NCI-H1105 treated with DMSO at 0.1 percent for 48 hours (cell line): ENCODE measurements at places on chromosomes 7 and 10.
A peak's percentile ranks its signal among the peaks of the same experiment; 100 is the strongest.

DNA sequence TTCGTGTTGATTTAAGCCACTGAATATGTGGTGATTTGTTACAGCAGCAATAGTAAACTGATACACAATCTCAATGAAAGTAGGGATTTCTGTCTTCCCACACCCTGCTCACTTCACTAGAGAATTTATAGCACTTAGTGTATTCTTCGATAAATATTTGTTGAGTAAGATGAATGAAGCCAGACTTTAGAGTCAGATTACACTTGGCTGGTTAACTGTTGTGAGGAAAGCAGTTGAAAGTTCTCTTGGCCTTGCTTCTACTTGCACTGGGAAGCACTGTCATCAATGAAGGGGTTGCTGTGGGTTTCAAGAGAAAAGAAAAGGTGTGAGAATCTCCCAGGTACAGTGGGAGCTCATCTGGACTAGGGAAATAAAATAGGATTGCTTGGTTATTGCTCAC, 82.1 kb upstream of the IGFBP3 start:
- no peak for DNase-seq

DNA sequence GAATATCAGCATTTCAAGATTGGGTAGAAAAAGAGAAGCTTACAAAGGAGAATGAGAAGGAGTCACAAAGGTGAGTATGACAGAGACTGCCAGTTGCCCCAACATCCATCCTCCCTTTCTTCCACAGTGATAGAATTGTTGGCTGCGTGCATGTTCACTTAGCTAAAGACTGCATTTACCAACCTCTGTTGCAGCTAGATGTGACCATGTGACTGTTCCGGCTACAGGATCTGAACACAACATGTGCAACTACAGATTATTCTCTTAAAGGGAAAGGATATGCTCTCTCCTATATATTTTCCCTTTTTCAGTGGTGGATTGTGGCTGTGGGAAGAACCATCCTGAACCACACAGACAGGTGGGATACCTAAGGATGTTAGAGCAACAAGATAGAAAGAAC, 60.5 kb upstream of the ZNRF2 start:
- no peak for DNase-seq

- no peak for DNase-seq
These were observed 19.0 kb upstream of the CPN1 start for GRCh38 chr10:100100651-100101184.

DNA sequence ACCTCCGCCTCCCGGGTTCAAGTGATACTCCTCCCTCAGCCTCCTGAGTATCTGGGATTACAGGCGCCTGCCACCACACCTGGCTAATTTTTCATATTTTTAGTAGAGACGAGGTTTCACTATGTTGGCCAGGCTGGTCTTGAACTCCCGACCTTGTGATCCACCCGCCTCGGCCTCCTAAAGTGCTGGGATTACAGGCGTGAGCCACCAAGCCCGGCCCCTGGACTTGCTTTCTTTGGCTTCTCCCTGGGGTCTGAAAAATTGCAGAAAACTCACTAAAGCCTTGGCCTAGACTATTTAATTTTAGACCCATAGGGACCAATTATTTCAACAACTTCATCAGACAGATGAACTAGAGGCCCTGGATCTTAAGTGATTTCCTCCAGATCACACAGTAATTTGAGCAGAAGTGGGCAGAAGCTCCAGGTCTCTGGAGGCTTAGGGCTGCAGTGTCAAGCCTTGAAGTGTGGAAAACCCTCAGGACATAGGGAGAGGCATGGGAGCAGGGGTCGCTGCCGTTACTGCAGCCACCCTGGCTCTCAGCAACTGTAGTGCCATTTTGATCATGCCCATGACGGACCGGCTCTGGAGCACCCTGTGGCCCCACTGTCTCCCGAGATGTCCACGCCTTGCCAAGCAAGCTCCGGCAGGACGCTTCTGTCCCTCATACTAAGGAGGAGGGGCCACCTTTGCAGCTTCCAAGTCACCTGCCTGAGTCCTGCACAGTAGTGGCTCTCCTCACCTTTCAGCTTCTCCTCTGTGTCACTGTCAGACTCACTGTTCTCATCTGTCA, 72.4 kb downstream of the DENND2A start:
- DNase-seq = no peak

- DNase-seq = no peak
These were observed 63.9 kb upstream of the ECHDC3 start for GRCh38 chr10:11678074-11678793.

DNA sequence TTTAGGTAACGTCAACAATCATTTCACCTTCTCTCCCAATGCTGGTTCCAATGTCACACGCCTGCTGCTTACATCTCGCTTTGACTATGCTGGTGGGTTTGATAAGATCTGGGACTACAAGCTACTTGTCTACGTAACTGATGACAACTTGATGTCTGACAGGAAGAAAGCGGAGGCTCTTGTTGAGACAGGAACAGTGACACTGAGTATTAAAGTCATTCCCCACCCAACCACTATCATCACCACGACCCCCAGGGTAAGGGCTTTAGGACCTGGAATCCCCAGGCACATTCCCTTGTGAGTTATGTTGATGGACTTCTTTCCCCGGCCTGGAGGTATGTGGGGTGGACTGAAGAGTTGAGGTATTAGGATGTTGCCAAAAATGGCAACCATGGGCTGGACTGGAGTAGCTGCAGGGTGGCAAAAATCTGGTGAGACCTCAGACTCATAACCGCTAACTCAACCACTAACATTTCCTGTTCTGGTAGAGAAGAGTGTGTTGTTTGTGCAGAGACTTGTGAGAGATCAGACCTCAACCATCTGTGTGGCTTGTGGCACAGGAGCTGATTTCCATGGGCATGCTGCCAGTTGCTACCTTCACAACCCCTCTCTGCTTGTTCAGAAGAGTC, 59.2 kb downstream of the CDHR3 start:
- no peak for DNase-seq

- no peak for DNase-seq
These were observed 5.7 kb downstream of the LDB3 start for GRCh38 chr10:86673827-86674581.

DNA sequence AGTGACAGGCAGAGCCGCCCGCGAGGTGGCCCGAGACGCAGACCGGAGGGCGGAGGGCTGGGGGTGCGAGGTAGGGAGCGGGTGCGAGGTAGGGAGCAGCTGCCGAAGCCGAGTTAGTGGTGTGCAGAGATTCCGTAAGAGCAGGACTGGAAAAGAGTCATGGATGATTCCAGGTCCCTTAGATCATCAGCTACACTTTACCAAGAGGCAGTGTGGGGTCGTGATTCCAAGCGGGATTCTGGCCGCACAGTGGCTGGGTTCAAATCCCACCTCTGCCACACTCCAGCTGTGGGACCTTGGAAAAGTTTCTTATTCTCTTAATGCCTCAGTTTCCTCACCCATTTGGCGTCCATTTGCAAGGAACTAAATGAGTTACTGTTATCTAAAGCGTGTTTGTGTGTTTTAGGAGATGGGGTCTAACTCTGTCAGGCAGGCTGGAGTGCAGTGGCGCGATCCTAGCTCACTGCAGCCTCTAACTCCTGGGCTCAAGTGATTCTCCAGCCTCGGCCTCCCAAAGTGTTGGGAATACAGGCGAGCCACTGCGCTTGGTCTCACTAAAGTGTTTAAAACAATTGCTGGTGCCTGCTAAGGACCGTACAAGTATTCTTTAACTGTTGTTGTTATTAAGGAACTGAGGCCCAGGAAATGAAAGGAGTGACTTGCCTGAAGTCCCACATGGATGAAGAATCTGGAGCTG, 1.1 kb downstream of the NDUFB2 start:
- no peak for DNase-seq

- DNase-seq = no peak
These were observed 3.8 kb downstream of the SFXN2 start for GRCh38 chr10:102718220-102718619.

DNA sequence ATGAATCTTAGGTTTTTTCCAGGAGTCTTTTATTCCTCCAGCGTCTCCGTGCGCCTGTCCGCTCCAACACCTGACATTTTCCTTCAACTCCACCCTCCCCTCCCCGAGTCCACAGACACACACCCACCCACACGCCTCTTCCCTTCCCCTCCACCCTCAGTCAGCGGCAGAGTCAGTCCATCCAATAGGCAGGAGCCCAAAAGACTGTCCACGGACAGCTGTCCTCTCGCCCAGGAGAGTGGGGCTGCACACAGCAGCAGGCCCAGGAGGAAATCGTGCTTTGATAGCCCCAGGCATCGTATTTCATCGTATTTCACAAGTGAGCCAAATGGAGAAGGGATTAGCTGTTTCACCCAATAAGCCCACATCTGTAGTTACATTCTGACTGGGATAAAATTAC, 285.1 kb downstream of the ZEB1 start:
- DNase-seq = peak; percentile 52

GRCh38 chr10:21399392-21400035, 126.0 kb downstream of the SKIDA1 start:
- no peak for DNase-seq

GRCh38 chr10:72277996-72278667, 4.4 kb downstream of the DDIT4 start:
- no peak for DNase-seq
